ELR (cell line): ENCODE measurements at places on chromosomes 16 and 17.

- DNase-seq = no peak
Observed at GRCh38 chr16:75382611-75383010, 50.7 kb downstream of the CFDP1 start.

GRCh38 chr16:8812162-8812843, 14.7 kb downstream of the PMM2 start:
- DNase-seq = no peak

DNA sequence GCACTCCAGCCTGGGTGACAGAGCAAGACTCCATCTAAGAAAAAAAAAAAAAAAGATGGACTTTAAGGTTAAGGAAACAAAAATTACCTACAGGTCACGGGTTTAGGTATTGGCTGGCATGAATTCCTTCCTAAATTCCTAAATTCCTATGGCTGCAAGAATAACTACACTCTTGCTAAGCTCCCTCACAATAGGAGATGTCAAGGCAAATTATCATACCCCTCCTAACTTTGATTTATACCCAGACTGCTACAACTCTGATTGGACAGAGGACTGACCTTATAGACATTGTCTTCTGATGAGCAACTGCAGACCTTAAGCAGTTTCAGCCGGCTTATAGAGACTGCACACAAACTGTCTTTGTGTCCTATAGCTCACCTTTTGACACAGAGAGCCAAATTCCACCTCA, 25.1 kb upstream of the TMC7 start:
- no peak for DNase-seq

DNA sequence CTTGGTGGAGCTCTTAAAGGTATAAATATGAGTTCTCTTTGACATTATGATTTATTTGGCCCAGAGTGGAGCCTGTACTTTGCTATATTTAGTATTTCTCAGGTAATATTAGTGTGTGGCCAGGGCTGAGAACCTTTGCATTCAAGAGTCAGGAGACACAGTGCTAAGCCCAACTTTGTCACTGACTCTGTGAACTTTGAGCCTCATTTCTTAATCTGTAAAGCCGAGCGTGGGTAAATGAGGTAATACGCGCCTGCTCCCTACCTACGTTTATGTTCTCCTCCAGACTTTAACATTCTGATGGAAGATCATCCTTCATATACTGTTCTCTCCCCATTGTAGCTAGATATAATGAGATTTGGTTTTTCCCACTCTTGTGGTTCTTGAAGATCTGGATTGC, 10.5 kb downstream of the AP2B1 start:
- no peak for DNase-seq

- DNase-seq = peak; percentile 20
Observed at GRCh38 chr17:79126139-79126538, 51.5 kb downstream of the ENGASE start.

GRCh38 chr17:17345686-17346427, 42.7 kb downstream of the NT5M start:
- no peak for DNase-seq

DNA sequence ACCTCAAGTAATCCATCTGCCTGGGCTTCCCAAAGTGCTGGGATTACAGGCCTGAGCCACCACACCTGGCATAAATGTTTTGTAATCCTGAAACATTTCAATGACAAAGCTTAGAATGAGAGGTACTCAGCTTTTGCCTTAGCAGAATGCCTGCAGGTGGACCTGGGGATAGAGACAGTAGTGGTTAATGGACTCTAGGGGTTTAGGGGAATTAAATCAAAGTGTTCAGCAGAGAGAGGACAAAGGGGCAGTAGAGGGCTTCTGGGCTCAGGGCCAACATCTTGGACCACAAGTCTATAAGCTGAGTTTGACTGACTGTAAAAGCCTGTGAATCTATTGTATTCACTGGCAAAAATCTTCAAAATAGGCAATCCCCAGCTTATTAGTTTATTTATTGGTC, 36.0 kb upstream of the MED13 start:
- DNase-seq = no peak

GRCh38 chr16:30060346-30060745, 5.2 kb upstream of the ALDOA start:
- DNase-seq = no peak

DNA sequence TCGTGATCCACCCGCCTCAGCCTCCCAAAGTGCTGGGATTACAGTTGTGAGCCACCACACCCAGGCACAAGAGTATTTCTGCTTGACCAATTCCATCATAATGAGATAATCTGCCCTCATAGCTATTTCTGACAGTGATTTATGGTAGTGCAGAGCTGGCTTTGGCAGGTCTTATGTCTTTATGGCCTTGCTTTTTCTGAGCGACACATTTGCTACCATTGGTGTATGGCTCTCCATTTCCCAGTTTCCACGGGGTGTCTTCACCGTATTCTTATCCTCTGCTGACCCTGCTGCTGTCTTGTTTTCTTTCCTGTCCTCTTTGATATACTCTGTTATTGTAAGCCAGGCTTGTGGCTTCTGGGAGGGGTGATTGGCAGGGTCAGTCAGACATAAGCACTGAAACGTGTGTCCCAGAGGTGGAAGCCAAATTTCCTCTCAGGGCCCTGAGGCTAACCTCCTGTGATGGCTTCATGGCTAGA, 161.1 kb upstream of the TBX2 start:
- DNase-seq = no peak
